HCEC 1CT (cell line): ENCODE measurements at places on chromosomes 13 and 19.

DNA sequence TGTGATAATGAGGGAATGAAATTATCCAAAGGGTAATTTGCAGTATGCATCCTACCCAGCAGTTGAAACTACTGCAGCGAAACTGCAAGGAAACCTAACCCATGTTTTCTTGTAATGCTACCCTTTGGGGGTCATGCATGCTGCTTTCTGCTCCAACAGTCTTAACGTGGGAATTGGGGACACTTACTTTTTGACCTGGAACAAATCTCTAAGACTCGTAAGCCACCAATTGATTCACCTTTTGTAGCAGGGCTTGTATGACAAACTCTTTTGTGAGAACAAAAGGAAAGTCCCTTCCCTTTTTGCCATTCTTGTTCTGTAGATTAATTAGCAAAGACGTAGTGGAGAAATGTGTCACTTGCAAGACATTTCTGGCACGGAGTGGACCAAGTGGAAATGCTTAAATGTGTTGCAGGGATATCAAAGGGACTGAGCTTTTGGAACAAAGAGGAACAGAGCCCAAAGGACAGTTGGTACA, 27.4 kb downstream of the LRCH1 start:
- DNase-seq: no peak

GRCh38 chr19:8592231-8593009, 15.2 kb upstream of the MYO1F start:
- no peak for DNase-seq

DNA sequence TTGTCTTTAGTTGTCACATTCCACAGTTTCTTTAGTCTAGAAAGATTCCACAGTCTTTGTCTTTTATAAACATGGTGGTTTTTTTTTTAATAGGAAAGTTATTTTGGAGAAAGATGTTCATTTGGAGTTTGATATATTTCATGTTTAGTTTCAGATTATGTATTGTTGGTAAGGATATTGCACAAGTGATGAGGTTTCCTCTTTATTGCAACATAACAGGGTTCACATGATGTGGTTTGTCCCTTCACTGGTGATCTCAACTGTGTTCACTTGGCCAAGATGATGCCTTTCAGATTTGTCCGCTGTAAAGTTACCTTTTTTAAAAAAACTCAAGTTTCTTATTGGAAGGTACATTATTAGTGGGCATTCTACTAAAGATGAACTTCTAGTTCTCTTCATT, 3.2 kb downstream of the ZNF230 start:
- no peak for DNase-seq

- DNase-seq: no peak
Measured at GRCh38 chr19:48010932-48011758, 16.7 kb downstream of the ELSPBP1 start.

GRCh38 chr13:66835040-66835628, 395.0 kb downstream of the PCDH9 start:
- DNase-seq: no peak

DNA sequence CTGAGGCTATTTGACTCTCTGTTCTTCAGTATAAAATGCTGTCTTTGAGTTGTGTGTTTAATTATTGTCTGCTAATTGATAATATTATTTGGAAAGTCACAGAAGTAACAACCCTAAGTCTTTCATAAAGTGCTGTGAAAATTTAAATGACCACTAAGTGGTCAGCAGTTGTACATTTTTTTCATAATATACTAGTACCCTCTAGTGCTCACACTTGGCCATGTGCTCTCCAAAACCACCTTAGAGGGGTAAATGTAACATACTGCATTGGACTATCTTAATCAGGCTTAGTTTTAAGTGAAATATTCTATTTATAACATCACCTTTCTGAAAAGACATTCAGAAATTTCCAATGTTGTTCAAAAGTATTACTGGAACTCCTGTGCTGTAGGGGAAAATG, 745.3 kb downstream of the GPC5 start:
- DNase-seq: no peak

DNA sequence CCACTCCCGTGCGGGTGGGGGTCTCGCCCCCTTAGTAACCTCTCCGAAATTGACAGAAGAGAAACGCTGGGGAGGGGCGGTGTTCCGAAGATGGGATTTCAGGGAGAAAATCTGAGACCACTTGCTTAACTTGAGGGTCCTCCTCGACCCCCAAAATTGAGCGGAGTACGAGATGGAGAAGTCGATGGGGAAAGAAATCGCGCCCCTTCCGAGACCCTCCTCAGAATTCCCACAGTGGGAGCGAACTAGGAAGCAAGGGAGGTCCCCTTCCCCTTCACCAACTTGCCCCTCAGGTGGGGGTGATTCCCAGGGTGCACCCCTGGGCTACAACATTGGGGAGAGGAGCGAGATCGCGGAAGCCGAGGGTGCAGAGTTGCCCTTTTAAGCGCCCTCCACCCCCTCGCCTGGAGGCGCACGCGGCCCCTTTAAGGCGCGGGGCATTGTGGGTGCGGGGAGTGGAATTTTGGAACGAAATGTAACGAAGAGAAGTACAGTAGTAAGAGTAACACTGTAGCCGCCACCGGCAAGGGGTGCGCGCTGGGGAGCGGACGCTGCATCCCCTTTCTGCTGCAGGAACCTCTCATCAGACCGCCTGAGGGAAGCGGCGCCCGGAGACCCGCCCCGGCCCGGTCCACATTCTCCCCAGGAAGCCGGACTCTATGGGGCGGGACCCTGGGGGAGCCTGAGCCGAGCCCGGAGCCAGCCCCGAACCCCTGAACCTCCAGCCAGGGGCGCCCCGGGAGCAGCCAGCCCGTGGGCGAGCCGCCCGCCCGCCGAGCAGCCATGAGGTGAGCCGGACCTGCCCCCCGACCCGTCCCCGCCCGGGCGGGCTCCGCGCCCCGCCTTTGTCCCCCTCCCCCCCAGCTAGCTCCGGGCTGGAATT, at the start of gene VASP:
VASP (plus strand) TSS at position 491 of the 883 bp plus-strand sequence; CDS start at position 784, 293 bp downstream.
- peak; percentile 88 for DNase-seq

GRCh38 chr13:114281351-114282040, at the start of gene UPF3A:
Gene UPF3A (plus strand): TSS chr13:114281601. CDS start chr13:114281640, 39 bp downstream.
- peak; percentile 89 for DNase-seq
